ENCODE measurements at places on chromosomes 4 and X.

DNA sequence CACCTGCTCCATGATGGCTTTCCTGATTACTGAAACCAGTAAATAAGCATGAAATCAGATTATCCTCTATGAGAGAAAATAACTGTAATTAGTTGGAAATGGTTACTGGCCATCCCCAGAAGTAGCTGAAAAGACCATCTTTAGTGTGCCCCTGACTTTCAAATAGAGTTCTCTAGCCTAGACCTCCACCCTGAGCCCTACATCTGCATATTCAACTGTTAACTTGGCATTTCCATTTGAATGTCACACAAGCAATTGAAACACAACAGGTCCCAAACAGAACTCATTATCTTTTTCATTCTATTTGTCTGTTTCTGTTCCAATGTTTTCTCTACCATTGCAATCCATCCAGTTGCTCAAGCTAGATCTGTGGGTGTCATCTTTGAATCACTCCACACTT, 952.3 kb downstream of the RPA4 start:
- DNase-seq, result no peak

DNA sequence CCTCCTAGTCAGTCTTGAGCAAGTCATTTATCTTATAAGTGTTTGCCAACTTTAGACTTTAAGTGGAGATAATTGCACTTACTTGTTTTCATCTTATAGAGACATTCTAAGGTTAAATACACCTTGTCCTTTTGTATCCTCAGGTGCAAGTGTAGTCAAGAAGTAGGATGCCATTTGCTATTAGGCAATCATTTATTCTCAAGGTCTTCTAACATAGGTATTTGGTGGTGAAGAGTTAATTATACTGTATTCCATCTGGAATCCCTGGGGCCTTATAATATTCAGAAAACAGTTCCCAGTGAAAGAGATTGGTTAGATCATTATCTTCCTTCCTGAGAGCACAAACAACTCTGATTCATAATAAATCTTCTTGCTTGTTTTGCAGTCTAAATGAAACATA, 23.7 kb downstream of the SULT1E1 start:
- DNase-seq, result no peak

DNA sequence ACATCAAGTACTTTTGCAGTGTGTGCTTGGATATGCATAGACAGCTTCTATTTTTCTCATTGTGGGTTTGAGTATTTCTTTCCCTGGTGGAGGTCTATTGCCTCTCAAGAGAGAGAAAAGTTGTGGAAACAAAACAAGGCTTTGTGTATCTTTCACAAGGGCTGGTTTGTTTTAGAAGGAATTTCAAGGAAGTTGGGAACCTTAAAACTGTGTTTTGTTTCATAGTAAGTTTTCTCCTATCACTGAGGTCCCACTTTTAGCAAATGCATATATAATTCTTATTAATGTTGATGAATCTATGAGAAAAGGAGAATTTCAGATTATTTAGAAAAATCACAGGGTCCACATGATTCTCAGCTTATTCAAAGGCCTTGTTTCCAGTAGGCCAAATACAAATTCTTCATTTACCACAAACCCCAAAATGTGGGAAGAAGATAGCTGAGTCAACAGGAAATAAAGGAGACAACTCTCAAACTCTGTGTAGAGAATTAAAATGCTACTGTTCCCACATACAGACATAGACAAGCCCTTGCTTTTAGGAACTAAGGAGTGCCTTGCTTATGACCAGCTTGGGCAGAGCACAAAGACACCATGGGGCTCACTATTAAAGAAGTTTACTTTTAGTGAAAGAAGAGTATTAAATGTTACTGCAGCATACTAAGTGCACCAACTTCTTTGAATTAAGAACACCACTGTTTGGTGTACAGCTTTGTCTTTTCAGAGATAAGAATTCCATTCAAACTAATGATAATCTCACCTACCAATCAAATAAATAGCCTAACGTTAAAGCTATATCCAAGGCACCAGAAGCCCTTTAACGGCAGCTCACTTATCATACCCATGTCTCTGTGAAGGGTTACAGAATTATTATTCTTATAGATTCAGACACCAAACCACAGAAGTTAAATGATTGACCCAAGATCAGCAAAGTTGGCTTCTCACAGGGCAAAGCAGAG, 177.4 kb upstream of the LEF1 start:
- peak; percentile 38 for DNase-seq

- DNase-seq, result no peak
Measured at GRCh38 chr4:174352061-174352819, 68.5 kb downstream of the CEP44 start.

DNA sequence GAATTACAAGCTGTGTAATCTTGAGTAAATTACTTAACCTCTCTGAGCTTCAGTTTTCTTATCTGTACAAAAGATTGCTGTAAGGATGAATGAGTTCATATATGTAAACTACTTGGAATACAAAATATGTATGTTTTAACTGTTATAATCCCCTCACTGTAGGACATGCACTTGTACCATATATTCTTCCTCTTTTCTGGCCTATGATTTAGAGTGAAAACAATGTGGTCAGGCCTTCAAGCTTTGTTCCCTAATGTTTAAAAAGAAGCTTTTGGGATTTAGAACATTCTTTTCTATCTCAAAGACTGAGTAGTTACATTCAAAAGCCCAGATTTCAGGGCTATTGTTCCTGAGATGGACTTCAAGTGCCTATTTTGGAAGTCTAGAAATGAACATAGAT, 26.7 kb upstream of the GPRIN3 start:
- DNase-seq, result no peak

Data from kidney glomerular epithelial cell (primary cell).